ENCODE measurements at places on chromosomes 5 and 9.

DNA sequence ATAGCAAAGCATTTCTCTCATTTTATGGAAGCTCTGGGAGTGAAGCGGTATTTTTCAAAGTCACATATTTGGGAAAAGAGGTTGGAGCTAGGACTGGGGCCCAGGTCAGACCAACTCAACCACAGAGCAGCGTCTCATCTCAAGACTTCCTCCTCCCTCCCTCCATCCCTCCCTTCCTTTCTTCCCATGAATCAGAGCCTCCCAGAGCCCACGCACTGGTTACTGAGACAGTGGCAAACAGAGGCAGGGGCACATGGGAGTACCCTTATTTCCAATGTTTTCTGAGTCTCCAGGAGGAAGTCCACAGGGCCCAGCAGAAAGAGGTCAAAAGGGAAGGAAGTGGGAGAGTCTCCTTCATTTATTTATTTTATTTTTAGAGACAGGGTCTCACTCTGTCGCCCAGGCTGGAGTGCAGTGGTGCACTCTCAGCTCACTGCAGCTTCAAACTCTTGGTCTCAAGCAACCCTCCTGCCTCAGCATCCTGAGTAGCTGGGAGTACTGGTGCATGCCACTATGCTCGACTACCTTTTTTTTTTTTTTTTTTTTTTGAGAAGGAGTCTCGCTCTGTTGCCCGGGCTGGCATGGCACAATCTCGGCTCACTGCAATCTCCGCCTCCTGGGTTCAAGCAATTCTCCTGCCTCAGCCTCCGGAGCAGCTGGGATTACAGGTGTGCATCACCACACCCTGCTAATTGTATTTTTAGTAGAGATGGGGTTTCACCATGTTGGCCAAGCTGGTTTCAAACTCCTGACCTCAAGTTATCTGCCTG, 52.5 kb upstream of the CDKN2AIPNL start:
- H3K27me3 ChIP-seq: no peaks in the 10 kb centered on the region
- H3K27ac ChIP-seq: no peak overlapping the region
- no peak overlapping the region for H3K4me3 ChIP-seq
- H3K36me3 ChIP-seq: no peaks in the 10 kb centered on the region
- no peak for DNase-seq

GRCh38 chr9:91995000-91995655, 45.1 kb upstream of the ROR2 start:
- no peak overlapping the region for H3K4me3 ChIP-seq
- H3K27ac ChIP-seq: no peak overlapping the region
- no peak for DNase-seq
- no peaks in the 10 kb centered on the region for H3K27me3 ChIP-seq

- H3K27me3 ChIP-seq: no peaks in the 10 kb centered on the region
- H3K4me3 ChIP-seq: no peak overlapping the region
- H3K27ac ChIP-seq: no peak overlapping the region
- H3K4me1 ChIP-seq: peaks cover 23% of the 10 kb centered on the region
- H3K36me3 ChIP-seq: no peaks in the 10 kb centered on the region
Observed at GRCh38 chr5:132437604-132438266, 52.8 kb downstream of the IRF1 start.

DNA sequence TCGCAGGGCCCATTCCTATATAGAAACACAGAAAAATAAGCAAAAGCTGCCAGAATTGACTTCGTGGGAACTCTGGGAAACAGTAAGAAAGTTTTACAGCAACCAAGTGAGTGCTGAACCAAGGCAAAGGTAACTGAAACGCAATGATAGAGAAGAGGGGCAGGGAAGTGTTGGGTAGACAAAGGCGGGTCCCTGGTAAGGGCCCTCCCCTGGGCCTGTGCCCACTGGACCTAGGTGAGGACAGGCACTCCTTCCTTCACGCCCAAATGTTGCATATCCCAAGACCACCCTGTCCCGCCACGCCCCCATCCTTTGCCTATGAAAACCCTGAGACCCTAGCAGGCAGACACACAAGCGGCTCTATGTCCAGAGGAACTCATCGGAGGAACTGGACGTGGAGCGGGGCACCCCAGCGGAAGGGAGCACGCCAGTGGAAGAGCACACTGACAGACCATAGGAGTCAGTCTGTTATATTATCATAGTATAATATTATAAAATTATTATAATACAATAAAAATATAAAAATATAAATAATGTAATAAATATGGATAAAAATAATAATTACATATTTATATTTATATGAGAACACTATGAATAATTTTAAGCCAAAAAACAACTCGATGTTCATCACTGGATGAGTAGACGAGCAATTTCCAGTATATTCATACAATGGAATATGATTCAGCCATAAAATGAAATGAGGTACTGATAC, 27.9 kb downstream of the CDKN2A start:
- H3K4me1 ChIP-seq: peaks cover 14% of the 10 kb centered on the region
- DNase-seq: no peak
- H3K27ac ChIP-seq: no peak overlapping the region
- H3K27me3 ChIP-seq: peaks cover 48% of the 10 kb centered on the region
